ENCODE measurements at places on chromosomes 5 and 9.

DNA sequence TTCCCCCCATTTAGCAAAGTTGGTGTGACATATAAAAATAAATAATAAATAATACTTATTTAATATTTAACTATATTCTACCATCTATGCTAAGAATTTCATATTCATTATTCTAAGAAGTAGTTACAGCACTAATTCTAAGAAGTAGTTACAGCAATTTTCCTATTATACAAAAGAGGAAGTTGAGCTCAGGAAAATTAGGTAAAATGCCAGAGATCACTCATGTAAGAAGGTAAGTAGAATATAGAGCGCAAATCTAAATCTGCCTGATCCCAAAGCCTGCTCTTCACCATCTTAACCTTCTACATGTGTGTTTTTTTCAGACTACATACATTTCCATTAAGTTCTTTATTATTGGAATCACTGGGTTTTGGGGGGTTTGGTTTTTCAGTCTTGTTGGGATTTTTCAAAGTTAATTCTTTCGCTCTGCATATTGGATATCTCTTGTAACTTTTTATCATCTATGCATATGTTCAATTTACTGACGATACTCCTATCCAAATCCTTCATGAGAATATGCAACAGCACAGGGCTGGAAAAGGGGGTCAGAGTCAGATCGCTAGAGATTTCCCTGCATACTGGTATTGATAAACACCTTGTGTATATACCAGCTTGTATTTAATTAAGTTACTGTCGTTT is 852.1 kb downstream of the MAT2B start:
- no peak for DNase-seq

DNA sequence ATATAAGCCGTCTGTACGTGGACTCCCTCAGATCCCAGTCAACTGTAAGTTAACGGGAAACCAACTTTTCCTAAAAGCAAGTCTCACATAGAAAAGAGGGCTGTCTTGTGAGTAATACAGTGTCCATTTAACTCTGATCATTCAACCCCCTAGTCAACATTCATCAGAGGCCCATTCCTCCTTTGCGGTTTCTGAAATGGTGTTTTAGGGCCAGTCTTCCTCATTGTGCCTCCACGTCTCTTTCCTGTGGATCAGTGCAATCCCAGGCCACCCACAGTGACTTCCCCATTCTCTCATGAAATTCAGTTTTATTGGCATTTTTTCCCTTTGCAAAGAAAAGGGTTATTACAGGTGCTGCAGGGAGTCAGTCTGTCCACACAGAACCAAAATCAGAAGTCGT is 261.8 kb downstream of the NR3C1 start:
- DNase-seq = no peak

DNA sequence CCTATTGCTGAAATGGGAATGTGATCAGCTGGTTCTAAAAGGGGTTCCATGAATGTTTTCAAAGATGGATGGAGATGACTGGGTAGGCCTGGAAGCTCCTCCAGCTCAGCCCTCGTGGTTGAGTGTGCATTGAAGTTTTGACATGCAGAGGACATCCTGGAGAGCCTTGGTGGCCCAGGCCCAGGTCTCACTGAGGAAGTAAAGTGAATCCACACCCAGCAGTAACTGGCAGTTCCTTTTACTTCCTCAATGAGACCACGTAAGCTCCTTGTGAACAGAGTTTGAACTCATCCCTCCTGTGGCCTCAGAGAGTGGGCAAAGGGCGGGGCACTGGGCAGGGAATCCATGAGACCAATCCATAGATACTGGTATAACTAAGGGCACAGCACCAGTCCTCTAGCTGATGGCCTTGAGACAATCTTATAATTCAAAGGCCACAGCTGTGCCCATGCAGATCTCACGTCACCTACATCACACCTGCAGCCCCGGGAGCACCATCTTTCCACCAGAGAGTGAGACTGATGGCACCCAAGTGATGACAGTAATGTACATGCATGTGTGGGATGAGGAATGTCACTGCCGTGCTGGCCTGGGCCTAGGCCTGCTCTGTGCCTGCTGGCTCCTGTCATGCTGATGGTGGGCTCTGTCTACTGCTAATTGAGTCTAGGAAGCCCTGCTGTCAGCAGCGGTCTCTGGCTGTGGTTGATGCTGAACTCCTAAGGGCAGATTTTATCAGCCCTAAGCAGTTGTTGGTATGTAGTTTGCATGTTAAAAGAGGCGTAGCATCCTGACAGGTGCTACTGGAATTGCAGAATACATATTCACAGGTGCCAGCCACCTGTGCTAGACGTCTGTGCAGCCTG is 257.8 kb downstream of the FSTL4 start:
- no peak for DNase-seq

GRCh38 chr5:140547508-140548299 is at the start of gene EIF4EBP3:
TSS of gene EIF4EBP3 (plus strand) at chr5:140547662. CDS start at chr5:140547738, 76 bp downstream.
- DNase-seq = peak; percentile 78

DNA sequence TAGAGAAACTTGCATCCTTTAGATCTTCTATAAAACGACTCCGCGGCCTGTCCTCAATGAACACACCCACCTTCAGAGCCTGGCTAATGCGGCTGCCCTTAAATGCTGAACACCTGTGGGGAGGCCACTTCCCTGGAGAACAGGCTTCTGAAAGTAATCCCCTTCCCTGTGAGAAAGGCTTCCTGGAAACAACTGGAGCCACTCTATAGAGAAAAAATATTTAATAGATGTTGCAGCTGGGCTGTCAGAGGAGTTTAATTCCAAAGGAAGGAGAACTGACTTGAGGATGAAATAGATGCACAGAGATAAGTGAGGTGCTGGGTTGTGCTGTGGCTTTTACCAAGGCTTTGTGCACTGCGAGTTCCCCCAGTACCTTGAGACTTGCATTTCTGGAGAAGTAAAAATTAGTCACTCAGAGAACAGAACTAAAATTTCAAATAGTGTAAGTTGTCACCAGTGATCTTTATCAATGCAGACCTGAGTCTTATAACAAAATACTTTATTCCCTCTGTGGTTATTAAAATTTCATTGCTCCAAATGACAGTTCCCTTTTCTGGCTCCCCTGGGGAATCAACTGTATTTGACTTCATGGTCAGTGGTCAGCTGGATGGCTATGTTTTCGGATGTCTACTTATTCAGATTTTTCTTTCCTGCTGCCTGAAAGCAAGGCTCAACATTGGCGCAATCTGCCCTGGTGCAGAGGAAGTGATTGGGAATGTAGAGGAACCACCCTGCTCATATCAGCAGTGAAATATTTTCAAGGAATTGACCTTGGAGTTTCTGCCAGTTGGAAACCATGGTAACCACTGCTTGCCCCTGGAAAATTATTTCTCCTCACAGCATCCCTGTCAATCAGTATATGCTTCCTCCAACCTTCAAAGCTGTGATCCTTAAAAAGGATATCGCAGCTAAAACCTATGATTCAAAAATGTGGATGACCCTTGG is 238.8 kb downstream of the SMARCA2 start:
- DNase-seq = no peak
